ENCODE measurements at places on chromosomes 7 and 10.
A peak's percentile ranks its signal among the peaks of the same experiment; 100 is the strongest.

DNA sequence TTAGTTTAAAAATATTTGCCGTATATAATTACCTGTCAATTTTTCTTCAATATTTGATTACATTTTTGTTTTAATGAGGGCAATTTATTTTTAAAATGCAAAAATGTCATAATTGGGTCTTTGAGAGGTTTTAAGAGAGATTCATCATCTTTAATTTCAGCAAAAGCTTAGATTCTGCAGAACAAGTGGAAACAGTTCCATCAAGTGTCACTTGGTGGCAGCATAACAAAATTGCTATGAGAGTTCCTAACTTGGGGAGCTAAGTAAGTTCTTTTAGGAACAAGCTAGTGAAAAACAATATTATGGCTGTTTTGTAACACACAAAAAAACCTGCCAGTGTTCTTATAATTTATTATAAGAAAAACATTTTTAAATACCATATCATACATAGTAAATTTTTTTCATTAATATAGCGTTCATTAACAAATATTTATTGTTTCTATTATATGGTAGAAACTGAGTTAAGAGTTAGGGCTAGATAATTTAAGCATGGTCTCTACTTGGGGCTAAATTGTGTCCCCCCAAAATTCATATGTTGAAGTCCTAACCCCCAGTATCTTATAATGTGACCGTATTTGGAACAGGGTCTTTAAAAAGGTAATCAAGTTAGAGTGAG lies 155.2 kb downstream of the MAGI2 start:
- peak; percentile 63 for DNase-seq

- peak; percentile 47 for DNase-seq
These were observed 21.9 kb downstream of the FRA10AC1 start for GRCh38 chr10:93680412-93681047.

DNA sequence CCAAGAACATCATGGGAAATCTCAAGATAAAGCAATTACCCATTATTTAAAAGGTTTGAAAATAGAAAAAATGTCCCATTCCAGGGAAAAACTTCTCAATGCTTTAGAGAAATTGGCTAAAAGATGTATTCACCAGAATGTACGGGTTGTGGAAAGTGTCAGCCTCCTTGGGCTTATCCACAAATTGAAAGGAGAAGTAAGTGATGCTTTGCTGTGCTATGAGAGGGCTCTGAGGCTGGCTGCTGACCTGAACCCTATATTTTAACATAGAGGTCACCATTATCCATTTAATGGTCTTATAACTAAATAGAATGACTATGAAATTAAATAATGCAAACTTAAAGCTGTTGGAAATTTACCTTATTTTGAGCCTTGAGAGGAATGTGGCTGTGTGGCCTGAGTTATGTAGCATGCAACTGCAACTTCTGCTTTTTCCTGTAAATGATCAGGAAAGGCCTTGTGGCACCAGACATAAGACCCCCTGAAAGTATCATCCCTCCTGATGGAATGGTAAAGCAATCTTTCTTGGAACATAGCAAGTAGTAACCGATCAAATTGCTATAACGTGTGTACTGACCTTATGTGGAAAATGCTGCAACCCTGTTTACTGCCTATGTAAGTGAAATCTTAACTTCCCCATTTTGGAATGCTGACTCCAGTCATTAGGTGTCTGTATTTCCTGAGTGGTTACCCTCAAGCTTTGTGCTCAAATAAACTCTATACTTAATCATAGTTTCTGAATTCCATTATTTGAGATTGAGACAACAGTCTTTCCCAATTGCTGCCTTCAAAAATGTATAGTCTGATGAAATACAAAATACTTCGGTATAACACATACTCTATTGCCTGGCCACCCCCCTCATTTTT lies 6.9 kb downstream of the IFIT1B start:
- no peak for DNase-seq

GRCh38 chr10:33813871-33814270 lies 479.4 kb upstream of the NRP1 start:
- no peak for DNase-seq

GRCh38 chr10:51109801-51110533 lies 35.7 kb downstream of the PRKG1 start:
- no peak for DNase-seq

GRCh38 chr10:125057158-125058001 lies 103.0 kb downstream of the CTBP2 start:
- no peak for DNase-seq

GRCh38 chr10:27626890-27627289 lies 118.7 kb downstream of the MKX start:
- no peak for DNase-seq

DNA sequence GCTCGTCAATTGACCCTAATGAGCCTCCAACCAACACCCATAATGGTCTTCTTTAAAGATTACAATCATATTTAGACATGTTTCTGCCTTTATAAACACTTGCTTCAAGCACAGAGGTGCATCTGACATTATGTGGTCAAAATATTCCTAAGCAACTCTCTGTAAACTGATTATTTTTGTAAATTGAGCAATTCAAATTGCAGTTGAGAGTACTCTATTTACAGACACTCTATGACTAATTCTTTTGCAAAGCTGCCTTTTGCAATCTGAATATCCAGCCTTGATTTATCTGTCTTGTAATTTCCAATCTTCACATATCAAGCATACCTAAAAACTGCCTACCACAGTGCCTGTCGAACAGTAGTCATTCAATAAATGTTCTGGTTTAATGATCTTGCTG lies 112.0 kb downstream of the PDE1C start:
- no peak for DNase-seq

DNA sequence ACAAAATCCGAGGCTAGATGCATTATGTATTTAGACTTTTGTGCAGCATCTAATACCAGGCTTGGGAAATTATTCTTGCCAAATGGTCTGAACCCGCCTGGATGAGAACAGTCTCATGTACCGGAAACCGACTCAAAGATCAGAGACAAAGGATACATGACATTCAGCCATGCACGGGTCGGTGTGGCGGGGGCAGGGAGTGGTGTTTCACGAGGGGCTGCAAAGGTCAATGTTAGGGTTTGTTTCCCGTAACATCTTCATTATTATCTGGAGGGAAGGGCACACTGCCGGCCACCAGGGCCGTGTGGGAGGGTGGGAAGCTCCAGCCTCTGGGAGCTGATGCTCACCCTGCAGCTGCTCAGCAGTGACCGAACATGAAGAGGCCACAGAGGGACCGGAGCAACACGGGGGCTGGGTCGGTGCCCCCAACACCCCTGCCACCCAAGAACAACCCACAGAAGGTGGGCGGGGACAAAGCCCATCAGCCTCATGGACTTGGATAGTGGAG lies 23.1 kb downstream of the CNPY1 start:
- no peak for DNase-seq

DNA sequence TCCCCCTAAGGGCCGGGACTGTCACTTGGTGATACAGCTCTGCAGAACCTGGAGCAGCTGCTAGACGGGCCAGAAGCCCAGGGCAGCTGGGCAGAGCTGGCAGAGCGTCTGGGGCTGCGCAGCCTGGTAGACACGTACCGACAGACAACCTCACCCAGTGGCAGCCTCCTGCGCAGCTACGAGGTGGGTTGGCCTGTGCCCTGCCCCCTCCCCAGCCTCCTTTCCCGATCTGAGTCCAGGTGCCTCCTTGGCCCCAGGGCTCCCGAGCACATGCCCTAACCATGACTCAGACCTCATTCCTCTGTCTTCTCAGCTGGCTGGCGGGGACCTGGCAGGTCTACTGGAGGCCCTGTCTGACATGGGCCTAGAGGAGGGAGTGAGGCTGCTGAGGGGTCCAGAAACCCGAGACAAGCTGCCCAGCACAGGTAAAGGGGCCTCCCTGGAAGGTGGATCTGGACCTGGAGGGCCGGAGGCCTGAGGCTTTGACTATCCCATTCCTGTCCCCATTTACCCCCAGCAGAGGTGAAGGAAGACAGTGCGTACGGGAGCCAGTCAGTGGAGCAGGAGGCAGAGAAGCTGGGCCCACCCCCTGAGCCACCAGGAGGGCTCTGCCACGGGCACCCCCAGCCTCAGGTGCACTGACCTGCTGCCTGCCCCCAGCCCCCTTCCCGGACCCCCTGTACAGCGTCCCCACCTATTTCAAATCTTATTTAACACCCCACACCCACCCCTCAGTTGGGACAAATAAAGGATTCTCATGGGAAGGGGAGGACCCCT lies 6.4 kb downstream of the NFKB2 start:
- DNase-seq: no peak

DNA sequence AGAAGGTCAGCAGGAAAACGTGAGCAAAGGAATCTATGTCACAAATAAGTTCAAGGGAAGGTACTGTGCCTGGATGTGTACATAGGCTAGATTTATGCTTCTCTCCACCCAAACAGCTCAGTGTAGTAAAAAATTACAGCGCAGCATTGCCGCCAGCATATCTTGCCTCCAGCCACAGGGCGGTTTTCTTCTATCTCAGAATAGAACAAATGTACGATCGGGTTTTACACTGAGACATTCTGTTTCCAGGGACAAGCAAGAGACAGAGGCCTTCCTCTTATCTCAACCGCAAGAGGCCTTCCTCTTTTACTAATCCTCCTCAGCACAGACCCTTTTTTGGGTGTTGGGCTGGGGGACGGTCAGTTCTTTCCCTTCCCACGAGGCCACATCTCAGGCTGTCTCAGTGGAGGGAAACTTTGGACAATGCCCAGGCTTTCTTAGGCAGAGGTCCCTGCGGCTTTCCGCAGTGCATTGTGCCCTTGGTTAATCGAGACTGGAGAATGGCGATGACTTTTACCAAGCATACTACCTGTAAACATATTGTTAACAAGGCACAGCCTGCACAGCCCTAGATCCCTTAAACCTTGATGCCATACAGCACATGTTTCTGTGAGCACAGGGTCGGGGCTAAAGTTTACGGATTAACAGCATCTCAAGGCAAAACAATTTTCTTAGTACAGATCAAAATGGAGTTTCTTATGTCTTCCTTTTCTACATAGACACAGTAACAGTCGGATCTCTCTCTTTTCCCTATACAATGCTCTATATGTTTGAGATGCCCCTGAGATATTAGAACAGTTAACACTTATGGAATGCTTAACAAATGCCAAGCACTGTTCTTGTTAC lies 11.6 kb upstream of the ABHD11 start:
- DNase-seq: no peak

DNA sequence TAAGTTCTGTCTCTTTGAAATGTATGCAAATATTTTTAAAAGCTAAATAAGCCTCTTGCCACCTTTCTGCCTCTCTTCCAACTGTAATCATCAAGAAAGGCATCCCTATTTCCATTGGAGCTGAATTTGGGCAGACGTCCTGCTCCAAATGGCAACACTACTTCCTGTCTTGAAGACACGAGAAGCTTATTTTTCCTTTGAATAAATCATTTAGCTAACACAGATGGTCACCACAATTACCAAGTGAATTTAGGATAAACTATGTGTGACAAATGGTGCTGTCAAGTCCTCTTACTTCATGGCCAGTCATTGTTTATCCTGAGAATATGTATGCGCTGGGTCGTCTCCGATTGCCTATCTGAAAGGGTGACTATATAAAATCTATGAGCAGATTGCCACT lies 268.0 kb downstream of the ANKRD7 start:
- no peak for DNase-seq

- DNase-seq: no peak
These were observed 37.2 kb upstream of the CCDC7 start for GRCh38 chr10:32408690-32409089.

- no peak for DNase-seq
These were observed 270.1 kb upstream of the MTPN start for GRCh38 chr7:136247211-136247610.

- no peak for DNase-seq
These were observed 14.5 kb downstream of the ADK start for GRCh38 chr10:74165530-74165901.

DNA sequence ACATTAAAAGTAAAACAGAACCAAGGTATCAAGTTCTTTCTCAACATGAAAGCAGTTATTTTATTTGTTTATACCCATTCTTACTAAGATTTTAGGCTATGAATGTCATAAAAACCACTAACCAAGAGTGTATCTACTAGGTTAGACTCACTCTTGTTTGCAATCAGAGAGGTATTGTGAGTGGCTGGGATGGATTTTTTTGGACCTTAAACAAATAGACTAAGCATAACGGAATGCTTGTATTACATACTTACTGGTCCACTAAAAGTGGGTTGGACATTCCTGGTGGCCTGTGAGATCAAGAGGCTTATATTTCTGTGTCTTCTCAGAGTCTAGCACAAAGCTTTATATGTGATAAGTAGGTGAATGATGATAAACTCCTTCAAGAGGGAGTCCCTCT lies 32.6 kb upstream of the CBLL1 start:
- DNase-seq: no peak

GRCh38 chr10:94133239-94133638 lies 139.5 kb downstream of the PLCE1 start:
- DNase-seq: no peak

- no peak for DNase-seq
These were observed 106.1 kb upstream of the BTBD16 start for GRCh38 chr10:122164815-122165483.

DNA sequence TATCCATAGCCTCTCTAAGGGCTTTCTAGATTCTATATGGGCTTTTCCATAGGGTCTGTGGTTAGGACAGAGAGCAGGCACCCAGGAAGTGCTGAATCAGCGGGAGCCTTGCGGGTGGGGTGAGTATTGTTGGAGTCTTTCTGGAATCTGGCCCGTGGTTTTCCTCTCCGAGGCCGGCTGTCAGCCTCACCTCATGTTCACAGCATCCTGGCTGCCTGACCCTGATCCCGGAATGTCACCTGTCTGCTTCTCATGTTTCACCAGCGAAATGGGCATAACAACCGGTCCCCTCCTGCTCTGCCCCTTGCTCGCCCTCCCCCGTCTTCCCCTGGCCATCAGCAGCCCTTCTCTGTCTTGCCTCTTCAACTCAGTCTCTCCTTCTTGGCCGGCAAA lies 36.5 kb downstream of the DDIT4 start:
- DNase-seq: peak; percentile 4

All from NCI-H1105 treated with DMSO at 0.1 percent for 48 hours (cell line).